ENCODE measurements at places on chromosomes 3 and 15.

DNA sequence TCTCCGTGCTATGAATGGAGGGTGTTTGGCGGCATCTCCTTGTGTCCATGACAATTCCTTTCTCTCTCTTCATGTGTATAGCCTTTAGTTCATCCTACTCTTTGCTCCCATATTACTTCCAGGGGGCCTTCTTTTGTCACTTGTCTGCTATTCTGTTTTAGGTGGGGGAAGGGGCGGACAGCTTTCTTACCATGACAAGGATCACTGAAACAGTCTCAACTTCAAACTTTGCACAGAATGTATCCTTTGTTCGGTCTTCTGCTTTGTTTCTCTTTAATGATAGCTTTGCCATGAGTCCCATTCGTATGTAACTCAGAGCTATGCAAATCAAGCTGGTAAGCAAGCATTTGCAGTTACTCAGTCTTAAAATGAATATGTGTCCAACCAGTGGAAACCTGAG, 294.2 kb downstream of the TIGIT start:
- no peak for DNase-seq

GRCh38 chr15:91311986-91312385, 211.9 kb downstream of the SV2B start:
- DNase-seq: no peak

- no peak for DNase-seq
Measured at GRCh38 chr3:53978386-53978785, 86.7 kb upstream of the SELENOK start.

- no peak for DNase-seq
Measured at GRCh38 chr3:43326891-43327581, 40.7 kb downstream of the SNRK start.

- no peak for DNase-seq
Measured at GRCh38 chr3:175861916-175862315, 1002.8 kb downstream of the NAALADL2 start.

DNA sequence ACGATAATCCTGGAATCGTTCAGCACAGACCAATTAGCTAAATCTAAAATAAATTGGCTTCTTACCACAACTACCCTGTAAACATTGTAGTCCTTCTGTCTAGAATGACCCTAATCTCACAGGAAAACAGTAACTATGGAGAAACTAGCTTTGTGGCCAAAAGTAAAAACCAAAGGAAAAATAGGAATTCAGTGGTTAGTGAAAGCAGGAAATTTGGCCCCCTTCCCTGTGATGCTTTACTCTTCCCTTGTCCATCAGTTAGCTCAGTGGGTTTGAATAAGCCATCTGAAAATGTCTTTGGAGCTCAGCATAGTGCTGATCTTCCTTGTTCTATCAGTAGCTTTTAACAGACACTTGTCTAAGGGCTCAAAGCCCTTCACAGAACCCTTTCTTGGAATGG, 1.6 kb downstream of the NMD3 start:
- no peak for DNase-seq

GRCh38 chr3:56694867-56695683, 12.0 kb upstream of the TASOR start:
- no peak for DNase-seq

DNA sequence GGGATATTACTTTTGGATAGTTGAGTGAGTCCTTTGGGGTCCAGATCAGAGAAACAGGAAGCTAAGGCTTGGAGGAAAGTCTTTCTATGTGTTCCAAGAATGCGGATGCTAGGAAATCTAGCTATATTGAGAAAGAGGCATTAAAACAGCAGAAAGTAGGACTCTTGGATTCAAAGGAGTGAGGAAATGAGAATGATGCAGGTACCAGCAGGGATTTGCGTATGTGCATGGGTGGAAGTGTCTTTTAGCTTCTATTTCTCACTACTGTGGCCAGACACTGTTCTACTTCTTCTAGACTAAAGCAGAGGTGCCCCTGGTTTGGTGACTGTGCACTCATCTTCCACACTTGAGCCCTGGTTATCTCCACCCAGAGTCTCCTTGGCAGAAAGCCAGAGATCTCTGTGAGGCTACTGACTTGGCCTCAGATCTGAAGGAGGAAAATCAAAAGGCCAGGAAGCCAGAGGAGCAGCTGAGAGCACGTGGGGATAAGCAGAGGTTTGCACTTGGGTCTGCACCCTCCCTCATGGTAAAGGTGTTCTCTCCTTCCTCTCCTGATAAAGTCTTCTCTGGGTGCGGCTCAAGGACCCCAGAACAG, 44.3 kb downstream of the ATP2B2 start:
- DNase-seq: no peak

- no peak for DNase-seq
Measured at GRCh38 chr3:140343211-140344081, 334.4 kb upstream of the TRIM42 start.

- DNase-seq: no peak
Measured at GRCh38 chr3:32102289-32102688, 4.1 kb upstream of the GPD1L start.

- no peak for DNase-seq
Measured at GRCh38 chr15:48604567-48604966, 40.9 kb downstream of the FBN1 start.

GRCh38 chr3:98454929-98455328, 8.1 kb upstream of the OR5K1 start:
- no peak for DNase-seq

DNA sequence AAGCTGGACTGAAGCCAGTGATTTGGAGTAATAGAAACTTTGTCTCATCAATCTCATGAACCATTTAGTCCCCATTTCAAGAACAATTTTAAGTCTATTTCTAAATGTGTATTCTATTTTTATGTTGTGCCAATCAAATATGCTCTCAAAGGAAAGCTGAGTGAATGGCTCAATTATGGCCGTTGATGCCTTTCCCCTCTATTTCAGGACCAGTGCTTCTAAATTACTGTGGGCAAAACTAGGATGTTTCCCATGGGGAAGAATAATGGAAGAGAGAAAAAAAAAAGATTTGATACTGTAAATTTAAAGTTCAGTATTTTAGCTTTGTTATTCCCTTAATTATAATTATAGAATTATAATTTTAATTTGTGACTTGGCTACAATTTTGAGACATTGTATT, 110.1 kb downstream of the CADM2 start:
- no peak for DNase-seq

GRCh38 chr3:95899494-95899893, 914.9 kb upstream of the EPHA6 start:
- no peak for DNase-seq

GRCh38 chr3:123644358-123644757, 59.5 kb upstream of the HACD2 start:
- no peak for DNase-seq

DNA sequence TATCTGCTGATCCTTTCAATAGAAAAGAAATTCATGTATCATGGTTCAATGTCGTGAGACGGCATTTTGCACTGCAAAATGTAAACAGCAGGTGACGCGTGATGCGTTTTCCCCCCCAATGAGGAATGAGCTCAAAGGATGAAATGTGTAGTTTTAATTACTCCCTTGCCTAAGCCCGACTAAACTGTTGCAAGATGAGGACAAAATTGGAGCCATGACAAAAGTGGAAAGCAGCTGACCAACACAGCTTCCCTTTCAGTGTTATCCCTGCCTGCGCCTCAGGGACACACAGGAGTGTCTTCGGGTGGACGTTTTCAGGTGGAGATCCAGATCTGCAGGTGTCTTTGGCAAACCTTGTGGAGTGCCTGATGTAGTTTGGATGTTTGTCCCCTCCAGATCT, 92.0 kb downstream of the GABRG3 start:
- no peak for DNase-seq
